ENCODE measurements at places on chromosomes 3 and 15.

- no peak for DNase-seq
Measured at GRCh38 chr3:32100465-32100864, 6.0 kb upstream of the GPD1L start.

GRCh38 chr3:182078316-182078715 lies 366.6 kb downstream of the SOX2 start:
- no peak for DNase-seq

DNA sequence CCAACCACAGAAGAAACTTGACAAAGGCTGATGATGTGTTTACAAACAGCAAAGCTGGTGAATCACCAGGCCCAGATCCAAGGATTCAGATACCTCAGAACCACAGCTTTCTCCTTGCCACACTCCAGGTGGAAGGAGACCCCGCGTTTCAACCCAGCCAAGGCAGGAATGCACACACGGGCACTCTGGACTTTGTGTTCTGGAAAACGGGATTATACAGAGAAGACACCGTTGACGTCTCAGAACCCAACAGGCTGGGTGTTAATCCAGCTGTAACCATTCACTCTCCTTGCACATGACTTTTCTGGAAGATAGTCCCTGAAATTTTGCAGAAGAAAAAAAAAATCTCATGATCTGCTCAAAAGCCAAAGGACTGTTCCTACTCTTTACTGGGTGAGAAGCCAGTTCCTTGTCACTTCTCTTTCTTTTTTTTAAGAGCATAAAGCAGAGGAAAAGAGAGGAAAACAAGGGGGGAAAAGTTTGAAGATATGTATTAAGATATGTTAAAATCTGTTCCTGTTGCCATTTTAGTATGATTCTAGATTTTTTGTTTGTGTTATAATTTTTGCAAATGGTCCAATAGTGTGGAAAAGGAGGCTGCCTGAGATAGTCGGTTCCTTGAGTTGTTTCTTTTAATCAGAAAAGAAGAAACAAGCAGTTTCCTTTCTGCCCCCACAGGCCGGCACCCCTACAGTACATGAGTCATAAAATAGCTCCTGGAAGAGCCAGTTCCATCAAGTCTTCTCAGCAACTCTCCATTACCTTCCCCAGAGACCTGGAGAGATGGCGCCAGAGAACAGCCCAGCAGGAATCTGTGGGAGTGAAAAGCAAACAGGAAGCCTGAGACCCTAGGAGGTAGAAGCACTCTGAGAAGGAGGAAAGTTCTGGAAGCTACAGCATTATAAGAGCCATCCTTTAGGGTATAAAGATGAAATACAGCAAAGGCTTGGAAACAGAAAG lies 73.1 kb downstream of the RORA start:
- no peak for DNase-seq

DNA sequence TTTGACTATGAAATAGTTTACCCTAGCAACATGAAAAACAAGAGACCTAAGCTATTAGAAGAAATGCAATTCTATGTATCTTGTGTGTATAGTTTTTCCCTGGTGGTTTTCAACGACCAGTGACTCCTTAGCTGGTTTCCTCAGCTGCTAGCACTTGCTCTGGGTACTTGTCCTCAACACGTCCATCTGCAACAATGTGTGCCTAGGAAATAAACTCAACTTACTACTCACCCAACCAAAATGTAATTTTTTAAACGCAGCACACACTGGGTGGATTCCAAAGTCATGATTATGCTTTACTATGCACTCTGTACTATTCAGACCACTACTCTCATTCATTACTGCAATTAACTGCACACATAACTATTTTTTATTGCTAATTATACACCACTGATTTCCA lies 31.0 kb downstream of the CPA3 start:
- DNase-seq, result no peak

- DNase-seq, result no peak
Measured at GRCh38 chr15:96300836-96301235, 29.7 kb upstream of the NR2F2 start.

GRCh38 chr3:100650651-100651619 lies 41.5 kb downstream of the ADGRG7 start:
- no peak for DNase-seq

DNA sequence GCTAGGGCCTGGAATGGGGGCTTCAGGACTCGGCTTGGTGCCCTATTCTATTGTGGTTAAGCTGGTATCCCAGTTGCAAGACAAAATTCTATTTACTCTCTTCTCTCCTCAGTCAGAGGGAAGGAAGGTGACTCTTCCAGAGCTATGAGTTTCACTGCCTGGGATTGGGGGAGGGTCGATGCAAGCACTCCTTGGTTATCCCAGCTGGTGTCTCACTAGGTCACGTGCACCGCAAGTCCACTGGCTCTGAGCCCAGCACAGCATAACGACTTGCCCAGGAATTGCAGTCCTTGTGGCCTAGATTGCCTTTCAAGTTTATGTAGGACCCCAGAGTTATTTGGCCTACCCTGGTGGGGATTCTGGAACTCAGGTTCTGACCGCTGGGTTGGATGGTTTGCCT lies 958.8 kb downstream of the IGSF11 start:
- no peak for DNase-seq

DNA sequence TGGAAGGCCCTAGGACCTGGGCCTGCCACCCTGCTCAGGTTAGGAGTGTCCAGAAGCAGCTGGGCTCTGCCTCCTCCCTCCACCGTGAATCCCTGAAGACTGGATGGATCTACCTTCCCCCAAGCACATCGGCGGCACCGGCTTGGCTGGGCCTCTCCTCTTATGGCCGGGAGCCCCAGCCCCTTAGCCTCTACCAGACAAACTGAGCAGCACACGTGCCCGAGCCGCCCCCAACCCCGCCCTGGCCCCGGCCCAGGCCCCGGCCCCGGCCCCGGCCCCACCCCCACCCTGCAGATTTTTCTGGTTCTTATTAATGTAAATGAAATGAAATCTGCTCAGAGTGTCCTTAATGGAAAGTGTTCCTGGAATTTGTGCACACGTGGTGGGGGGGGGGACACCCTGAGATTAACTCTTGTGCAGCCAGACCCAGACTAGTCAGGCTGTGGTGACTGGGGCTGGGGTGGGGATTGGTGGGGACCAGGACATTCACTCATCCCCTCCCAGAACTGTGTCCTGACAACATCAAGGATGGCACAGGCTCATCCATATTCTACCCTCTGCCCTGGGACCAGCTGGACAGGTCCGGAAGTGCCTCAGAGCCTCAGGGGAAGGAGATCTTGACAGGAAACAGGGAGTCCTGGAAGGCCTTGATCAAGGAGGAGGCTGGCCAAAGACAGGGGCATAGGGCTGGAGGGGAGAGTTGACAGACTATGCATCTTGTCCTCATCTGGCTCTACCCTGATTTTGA lies 30.9 kb upstream of the SEMA3F start:
- DNase-seq, result no peak

GRCh38 chr3:78275420-78275852 lies 1235.5 kb downstream of the ROBO2 start:
- DNase-seq, result no peak

DNA sequence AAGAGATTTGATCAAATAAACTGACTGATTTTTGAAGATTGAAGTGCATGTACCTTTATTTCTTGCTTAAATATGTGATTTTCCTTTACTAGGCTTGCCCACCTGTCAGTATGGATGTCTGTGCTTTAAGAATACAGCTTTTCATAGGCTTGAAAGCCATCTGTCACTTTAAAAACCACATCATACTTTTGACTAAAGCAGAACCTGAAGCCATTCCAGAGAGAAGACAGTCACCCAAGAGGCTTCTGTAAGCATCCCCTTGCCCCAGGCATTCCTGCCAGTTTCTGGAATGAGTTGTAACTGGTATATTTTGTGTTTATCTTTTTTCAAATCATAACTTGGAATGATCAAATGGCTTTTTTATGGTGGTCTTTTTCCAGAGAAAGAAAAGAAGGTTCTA lies 24.0 kb downstream of the HPS3 start:
- DNase-seq, result no peak

GRCh38 chr3:190568036-190568435 lies 54.2 kb downstream of the IL1RAP start:
- no peak for DNase-seq

DNA sequence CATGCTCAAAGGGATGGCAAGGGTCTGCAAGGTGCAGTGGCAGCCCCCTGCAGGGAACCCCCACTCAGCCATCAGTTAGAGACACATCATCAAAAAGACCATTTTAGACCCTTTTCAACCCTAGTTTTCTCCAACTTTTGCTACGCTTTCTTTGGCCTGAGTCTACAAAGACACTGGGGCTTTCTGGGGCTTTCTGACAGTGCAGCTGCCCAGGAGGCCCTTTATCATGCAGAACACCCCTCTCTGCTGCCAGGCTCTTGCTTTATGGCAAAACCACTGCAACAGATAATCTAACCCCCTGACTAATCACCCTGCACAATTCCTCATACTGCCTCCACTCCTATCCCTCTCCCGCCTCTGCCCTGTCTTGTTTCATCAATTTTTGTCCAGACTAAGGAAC lies 2.4 kb downstream of the NMNAT3 start:
- DNase-seq, result no peak

GRCh38 chr3:37181756-37182155 lies 7.4 kb upstream of the LRRFIP2 start:
- no peak for DNase-seq

DNA sequence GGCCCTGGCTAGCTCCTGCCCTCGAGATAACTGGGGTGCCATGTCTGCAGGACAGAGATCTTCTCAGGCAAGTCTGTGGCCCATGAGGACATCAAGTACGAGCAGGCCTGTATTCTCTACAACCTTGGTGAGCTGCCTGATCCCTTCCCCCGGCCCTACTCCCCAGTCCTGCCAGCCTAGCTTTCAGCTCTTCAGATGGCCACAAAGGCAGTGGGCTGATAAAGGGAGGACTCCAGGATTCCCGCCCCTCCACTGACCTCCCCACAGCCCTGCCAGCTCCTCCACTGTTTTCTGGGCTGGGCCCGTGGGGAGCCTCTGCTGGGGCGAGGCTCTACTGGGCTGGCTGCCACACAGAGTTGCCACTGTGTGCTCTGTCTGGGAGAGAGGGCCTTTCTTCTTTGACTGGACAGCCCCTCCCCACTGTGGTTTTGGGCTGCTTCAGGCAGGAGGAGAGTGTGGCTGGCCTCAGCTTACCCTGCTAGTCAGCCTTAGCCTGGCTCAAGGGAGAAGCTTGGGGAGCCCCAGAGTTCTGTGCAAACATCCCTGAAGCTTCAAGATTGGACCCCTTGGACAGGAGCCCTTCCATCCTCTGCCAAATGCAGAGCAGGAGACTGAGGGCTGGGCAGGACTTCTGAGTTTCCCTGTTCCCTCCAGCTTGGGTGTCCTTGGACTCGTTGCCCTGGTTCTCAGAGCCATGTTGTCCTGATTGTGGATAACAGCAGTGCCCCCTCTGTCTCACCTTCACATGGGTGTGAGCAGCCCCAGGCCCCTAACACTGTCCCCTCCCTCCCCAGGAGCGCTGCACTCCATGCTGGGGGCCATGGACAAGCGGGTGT lies 24.4 kb downstream of the PTPN23 start:
- no peak for DNase-seq

- DNase-seq, result no peak
Measured at GRCh38 chr3:60153221-60153999, 1097.8 kb downstream of the FHIT start.

DNA sequence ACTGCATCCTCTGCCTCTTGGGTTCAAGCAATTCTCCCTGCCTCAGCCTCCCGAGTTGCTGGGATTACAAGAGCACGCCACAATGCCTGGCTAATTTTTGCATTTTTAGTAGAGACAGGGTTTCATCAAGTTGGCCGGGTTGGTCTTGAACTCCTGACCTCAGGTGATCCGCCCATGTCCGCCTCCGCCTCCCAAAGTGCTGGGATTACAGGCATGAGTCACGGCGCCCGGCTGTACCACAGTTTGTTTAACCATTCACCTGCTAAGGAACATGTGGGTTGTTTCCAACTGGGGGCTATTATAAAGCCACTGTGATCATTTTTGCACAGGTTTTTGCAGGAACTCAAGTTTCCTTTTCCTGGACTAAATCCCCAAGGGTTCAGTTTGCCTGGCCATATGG lies 123.2 kb upstream of the RAP2B start:
- no peak for DNase-seq

- DNase-seq, result no peak
Measured at GRCh38 chr15:48144889-48145288, 24.1 kb downstream of the SLC24A5 start.

DNA sequence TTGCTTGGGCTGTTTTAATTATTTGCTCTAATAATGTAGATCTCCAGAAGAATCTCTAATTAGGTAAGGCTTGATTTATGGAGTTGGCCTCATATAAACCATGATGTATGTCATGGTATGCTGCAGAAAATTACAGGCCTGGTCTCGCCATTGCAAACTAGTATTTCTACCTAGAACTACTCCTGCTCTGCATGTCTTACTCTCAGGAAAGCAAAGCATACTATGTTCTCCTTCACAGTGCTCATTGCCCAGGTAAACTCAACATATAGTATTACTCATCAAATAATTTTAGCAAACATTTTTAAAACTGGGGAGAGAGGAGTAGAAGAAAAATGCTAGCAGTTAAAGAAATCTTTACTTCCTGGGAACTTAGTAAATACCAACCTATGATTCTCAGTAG lies 90.7 kb downstream of the FILIP1L start:
- DNase-seq, result no peak

DNA sequence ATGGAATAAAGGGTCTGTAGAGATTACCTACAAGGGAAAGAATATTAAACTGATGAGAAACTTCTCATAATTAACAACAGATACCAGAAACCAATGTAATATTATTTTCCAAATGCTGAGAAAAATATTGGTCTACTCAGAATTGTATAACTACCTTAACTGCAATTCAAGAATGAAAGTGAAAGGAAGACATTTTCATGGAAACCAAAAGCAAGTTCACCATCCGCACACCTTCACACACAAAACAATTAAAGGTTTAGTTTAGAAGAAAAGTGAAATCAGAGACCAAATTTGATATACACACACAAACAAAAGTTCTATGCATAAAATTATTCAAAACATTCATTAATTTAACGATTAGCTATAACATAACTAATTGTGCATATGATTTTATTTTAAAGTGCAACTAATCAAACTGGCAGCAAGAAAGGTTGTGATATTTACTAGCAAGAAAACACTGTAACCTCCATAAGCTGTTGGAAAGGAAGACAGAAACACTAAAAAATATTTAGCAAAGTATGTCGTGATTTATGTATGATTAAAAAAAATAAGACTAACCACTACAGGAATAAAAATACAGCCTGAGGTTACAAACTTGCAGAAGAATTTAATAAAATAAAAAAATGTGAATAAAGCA lies 395.5 kb downstream of the FGF12 start:
- DNase-seq, result no peak

GRCh38 chr15:95930659-95931375 lies 399.7 kb upstream of the NR2F2 start:
- DNase-seq, result no peak

- DNase-seq, result no peak
Measured at GRCh38 chr3:156776031-156776430, 50.1 kb upstream of the LEKR1 start.

- no peak for DNase-seq
Measured at GRCh38 chr3:87002346-87002745, 11.4 kb upstream of the VGLL3 start.
